Endothelial cell of umbilical vein (primary cell): ENCODE measurements at places on chromosomes 13 and 19. TPM values are rescaled to one million over a fixed set of nuclear protein-coding genes. Genes with fewer than 3 reads are reported as not detected.

GRCh38 chr13:78608688-78609463 is 5.5 kb upstream of the POU4F1 start:
- peak overlapping the region; percentile 79 for H3K4me3 ChIP-seq
- peak; percentile 28 for DNase-seq
- peaks cover 58% of the 10 kb centered on the region for H3K27me3 ChIP-seq
- peaks cover 7% of the 10 kb centered on the region for H3K4me1 ChIP-seq
- H3K27ac ChIP-seq, result no peak overlapping the region
- H3K36me3 ChIP-seq, result no peaks in the 10 kb centered on the region

DNA sequence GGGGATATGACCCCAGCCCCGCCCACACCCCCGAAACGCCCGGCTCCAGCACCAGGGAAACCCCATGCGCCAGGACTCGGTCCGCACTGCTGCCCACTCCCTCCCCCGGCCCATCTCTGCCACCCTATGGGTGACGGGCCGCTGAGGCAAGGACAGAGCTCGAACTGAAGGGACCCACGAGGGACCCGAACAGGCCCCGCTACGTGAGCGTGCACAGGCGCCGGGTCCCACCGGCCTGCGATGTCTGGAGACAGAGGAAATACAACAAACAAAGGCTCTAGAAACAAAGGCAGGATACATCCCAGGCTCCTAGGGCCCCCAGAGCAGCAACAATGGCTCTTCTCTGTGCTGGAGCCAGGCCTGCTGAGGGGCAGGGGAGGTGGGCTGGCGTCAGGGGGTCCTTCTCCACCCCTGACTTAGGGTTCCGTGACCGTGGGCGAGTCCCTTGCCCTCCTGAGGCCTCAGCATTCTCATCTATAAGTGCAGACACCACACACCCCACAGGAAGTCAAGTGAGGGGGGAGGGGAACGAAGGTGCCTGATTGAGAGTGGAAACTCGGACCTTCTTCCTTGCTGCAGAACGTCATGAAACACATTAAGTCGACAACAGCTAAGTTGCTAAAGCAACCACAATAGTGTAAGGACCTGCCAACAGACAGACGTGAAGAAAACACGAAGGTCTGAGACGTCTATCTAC is 3.1 kb downstream of the ABHD17A start:
- peaks cover 1% of the 10 kb centered on the region for H3K36me3 ChIP-seq
- DNase-seq, result peak; percentile 49
- no peaks in the 10 kb centered on the region for H3K27me3 ChIP-seq
- peak overlapping the region; percentile 63 for H3K27ac ChIP-seq

DNA sequence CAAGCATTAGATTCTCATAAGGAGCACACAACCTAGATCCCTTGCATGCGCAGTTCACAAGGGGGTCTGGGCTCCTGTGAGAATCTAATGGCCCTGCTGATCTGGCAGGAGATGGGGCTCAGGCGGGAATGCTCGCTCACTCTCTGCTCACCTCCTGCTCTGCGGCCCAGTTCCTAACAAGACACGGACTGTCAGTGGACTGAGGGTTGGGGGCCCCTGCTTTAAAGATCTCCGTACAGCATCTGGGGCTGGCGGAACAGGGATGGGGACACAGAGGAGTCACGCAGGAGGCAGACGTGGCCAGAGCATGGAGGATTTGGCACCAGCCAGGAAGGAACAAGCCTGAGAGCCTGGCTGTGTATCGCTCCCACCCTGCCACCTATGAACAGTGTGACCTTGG is 37.3 kb upstream of the ZNF536 start:
- H3K27me3 ChIP-seq, result no peaks in the 10 kb centered on the region
- H3K36me3 ChIP-seq, result no peaks in the 10 kb centered on the region
- H3K27ac ChIP-seq, result no peak overlapping the region
- H3K4me3 ChIP-seq, result no peak overlapping the region
- no peak for DNase-seq

DNA sequence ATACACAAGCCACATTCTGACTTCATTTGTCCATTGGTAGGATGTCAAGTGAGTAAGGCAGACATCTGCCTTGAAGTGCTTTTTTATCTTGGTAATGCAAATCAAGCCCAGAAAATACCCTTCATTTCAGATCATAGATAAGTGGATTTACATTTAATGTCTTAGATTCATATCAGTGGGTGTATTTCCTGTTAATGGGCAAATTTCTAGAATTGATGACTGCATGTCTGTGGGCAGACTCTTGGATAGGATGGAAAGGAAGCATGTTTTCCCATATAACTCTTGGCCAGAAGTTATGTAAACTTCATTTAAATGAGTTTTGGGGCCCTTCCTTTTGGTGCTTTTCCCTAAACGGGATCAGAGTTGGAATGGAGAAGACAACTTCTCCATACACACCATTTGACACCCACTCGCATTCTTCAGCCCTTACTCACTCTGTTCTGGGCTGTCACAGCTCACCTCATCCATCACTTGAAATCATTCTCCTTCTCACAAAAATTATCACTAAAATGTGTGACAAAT is 154.6 kb downstream of the FLT1 start:
- no peaks in the 10 kb centered on the region for H3K27me3 ChIP-seq
- H3K27ac ChIP-seq, result peak overlapping the region; percentile 11
- no peak overlapping the region for H3K4me3 ChIP-seq
- H3K4me1 ChIP-seq, result peaks cover 54% of the 10 kb centered on the region
- no peak for DNase-seq

GRCh38 chr13:43054803-43055802 is 31.7 kb downstream of the DNAJC15 start:
- peak overlapping the region; percentile 37 for H3K4me3 ChIP-seq
- no peaks in the 10 kb centered on the region for H3K36me3 ChIP-seq
- peak overlapping the region; percentile 79 for H3K27ac ChIP-seq
- H3K27me3 ChIP-seq, result no peaks in the 10 kb centered on the region

PPP6R1 gene
- polyA plus RNA-seq, result 35.7 and 36.0 TPM in 2 replicates
